ENCODE measurements at places on chromosomes 2 and 18.

DNA sequence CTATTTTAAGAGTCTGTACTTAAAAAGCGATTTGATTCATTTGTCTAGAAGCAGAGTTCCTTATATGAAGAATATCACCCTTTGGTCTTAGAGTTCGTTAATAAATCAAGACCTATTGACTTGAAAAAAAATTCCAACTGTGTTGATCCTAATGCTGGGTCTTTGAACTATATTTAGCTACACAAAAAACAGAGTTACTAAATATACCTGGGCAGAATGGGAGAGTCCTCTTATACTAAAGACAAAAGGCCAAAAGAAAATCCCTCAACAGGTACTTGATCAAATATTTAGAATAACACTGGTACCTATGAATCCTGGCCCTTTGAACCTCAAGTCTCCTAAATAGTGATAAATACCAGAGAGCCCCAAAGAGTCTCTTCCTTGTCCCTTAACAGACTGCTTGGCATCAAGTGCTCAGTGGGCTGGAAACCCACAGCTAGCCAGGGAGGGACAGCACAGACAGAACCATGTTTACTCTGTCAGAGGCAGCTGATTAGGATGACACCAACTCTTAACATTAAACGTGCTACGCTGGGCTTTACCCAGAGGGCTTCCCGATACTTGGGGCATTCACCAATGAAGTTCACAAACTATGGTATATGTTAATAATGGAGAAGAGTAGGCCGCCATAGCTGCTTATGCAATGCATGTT, 95.1 kb downstream of the FIGN start:
- DNase-seq: no peak

- no peak for DNase-seq
These were observed 39.7 kb downstream of the DHX57 start for GRCh38 chr2:38835990-38836389.

- no peak for DNase-seq
These were observed 30.4 kb downstream of the ODC1 start for GRCh38 chr2:10417551-10418335.

DNA sequence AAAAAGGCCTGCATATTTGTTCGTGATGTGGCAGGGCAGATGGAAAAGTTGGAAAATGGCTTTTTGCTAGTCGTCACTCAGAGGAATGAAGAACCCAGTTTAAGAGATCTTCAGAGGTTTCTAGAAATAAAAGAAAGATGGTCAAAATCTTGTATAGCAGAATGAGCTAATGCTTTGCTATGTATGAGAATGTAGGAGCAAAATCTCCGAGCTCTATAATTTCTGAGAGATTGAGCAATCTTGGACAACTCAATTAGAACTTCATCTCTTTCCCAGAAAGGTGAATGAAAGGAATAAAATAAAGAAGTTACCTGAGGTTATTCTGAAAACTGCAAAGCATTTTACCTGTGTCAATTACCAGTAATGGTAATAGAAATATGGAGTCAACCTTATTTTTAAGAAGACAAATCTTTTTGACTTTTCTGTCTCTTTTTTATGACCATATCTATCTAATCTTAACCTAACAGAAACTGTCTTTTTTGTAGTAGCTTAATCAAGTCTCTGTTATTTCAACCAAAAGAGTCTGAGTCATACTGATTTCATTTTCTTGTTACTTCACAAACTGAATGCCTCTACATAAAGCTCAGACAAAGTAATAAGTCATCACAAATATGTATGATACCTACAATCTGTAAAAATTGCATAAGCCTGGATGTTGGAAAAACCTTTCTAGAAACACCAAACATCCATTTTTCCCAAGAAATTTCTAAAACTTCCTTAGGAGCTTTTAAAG, 32.5 kb downstream of the CCDC68 start:
- DNase-seq: peak; percentile 10

DNA sequence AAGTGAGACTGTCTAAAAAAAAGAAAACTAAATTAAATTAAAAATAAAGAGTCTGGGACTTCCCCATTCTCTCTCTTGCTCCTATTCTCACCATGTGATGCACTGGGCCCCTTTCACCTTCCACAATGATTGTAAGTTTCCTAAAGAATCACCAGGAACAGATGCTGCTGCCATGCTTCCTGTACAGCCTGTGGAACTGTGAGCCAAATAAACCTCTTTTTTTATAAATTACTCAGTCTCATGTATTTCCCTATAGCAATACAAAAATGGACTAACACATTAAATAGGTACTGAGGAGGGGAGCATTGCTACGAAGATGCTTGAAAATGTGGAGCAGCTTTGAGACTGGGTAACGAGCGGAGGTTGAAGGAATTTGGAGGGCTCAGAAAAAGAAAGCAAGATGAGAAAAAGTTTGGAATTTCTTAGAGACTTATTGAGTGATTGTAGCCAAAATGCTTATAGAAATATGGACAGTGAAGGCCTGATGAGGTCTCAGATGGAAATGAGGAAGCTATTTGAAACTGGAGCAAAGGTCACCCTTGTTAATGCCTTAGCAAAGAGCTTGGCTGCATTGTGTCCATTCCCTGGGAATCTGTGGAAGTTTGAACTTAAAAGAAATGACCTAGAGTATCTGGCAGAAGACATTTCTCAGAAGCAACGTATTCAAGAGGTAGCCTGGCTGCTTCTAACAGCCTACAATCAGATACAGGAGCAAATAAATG, 128.7 kb downstream of the EIPR1 start:
- no peak for DNase-seq

DNA sequence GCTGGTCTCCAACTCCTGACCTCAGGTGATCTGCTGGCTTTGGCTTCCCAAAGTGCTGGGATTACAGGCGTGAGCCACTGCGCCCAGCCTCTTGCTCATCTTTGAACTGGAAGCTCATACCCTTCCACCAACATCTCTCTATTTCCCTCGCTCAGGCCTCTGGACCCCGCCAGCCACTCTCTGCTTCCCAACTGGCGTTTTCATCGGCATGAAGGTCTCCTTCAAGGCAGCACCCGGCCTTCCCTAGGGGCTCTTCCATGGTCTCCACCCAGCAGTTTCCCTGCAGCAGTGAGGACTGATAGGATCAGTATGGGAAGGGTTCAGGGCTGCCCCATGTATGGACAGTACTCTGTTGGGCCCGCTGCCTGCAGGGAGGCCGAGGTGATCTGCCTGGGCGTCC, 65.8 kb upstream of the HS6ST1 start:
- no peak for DNase-seq

DNA sequence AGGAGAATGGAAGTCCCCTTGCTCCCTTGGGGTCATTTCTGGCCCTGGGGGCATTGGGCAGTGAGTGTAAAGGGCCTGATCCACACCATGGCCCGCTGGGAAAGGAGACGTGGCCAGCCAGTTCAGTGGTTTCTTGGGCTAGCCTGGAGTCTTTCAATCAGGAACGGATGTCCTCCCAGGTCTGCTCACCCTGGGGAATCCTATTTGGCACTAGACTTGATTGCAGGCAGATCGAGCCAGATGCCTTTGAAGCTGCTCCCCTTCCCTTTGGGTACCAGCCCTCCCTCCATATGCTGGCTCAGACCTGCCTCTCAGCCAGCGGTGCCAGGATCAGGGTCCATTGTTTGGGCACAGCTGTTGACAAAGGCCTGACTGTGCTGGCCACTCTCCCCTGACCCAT, 11.0 kb downstream of the FBLN7 start:
- DNase-seq: no peak

- DNase-seq: no peak
These were observed 177.4 kb downstream of the CD226 start for GRCh38 chr18:69770238-69770637.

- no peak for DNase-seq
These were observed 119.5 kb downstream of the DAW1 start for GRCh38 chr2:227990937-227991336.

DNA sequence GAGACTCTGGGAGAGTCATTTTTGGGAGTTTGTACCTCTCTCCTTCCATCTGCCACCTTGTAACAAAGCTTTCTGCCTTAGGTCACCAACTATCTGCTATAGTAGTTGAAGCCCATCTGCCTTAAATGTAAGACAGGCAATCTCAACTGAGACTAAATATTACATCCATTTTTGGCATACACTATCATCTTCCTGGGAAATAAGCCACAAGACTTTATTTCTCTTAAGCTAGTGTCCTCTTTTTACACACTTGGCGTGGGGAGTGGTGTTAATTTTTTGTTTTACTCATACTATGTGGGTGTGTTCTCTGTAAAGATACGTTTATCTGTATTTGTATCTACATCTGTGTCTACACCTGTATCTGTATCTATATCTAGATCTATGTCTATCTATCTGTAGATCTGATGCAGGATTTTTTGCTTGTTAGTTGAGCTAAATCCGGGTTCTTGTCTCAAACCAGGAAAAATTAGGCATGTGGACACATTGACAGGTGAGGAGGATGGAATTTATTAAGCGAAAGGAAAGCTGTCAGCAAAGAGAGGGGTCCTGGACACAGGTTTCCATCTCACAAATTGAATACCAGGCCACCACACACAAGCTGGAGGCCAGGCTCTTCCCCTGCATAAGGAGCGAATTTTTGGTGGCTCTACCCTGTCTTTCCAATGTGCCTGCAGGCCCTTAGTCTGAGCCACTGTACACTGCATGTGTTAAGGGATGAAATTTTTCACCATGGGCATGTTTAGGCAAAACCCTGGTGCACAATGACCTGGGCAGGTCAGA, 64.8 kb upstream of the RND3 start:
- DNase-seq: no peak
